Endodermal cell (in vitro differentiated cells): ENCODE measurements at places on chromosomes 12 and 14. TPM values are rescaled to one million over a fixed set of nuclear protein-coding genes. Genes with fewer than 3 reads are reported as not detected.
A peak's percentile ranks its signal among the peaks of the same experiment; 100 is the strongest.

DNA sequence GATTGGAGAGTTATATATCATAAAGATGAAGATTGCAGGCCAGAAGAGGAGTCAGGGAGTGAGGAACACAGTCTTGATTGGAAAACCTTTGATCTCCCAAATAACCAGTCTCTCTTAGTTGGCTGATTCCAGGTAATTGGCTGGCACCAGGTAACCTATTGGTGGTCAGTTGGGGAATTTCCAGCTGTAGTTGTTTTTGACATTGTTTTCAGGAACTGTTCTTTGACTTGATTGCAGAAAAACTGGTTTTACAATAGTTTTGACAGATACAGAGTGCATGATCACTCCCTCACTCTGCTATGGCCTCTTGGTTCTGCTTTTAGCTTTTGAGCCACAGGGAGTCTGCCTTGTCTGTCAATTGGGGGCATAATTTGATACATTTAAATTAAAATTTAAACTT, 71.6 kb downstream of the ZNF641 start:
- no peak for DNase-seq

- DNase-seq = no peak
These were observed 439.0 kb downstream of the NRXN3 start for GRCh38 chr14:78608998-78609787.

DNA sequence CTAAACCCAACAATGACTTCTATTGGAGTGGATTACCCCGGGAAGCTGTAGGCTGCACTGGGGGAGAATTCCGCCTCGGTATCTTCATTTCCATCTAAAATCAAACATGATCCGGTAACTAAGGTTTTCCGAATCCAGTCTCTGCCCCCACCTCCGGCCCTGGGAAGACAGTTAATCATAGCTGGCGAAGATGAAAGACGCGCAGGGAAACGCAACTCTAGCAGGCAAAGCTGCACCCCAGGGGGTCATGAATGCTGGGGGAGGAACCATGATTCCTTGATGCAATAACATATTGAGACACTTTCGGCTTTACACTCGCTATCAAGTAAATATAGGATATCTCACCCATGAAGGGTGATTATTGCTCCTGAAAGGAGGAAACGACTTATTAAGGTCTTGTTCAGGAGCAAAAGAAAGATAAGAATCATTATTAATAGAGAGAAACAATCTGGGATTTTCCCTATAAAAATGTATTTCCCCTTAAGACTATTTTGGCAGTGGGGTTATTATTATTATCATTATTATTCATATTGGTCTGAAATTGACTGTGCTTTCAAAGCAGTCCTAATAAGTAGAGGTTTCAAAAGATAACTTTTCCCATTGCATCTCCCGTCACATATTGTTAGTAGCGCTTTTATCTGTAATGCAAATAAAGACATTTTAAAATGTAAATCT, 614.9 kb downstream of the VRK1 start:
- peak; percentile 76 for DNase-seq

- DNase-seq = peak; percentile 90
These were observed 70.2 kb upstream of the GPHB5 start for GRCh38 chr14:63388766-63389431.

DNA sequence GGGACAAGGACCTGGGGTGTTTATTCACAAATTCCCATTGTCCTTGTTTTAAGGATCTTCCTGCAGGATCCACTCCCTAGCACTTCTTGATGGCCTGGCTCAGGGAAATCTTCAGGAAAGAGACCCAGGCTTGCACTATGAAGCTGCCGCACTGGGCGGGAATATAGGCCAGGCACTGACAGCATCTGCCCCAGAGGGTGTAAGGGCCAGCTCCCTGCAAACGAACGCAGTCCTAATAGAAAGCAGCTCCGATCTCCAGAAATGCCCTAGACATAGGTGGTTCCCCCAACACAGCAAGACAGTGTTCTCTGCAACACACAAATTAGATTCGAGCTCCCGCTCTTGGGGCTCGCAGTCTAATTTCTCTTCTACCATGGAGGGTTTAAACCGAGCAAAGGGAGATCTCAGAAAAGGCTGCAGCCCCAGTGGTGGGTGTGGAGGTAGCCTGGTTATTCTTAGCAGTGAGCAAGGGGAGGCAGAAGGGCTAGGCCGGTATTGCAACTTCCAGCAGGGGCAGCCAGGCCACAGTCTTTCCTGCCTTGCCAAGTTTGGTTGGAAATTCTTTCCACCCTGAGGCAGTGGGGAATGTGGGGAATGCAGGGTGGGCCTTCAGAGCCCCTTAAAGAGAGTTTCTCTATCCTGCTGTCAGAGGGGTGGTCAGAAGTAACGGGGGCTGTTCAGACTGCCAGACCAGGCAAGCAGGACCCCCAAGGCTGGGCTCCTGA, 16.1 kb upstream of the WSCD2 start:
- DNase-seq = peak; percentile 92

DNA sequence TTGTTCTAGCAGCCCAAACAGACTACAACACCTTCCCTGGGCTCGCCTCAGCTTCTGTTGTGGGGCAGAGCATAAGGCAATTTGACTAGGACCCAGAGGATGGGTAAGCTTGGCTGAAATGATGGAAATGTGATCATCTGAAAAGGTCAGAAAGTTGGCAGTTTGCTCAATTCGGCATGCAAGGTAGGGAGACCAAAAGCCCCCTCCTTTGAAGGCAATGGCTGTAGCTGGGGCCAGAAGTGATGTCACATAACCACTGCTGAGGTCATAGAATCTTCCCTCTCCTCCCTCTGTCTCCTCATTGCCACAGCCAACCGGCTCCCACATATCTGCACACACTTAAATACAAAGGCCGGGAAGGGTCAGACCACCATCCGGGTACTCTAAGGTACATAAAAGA, at the start of gene TPPP2:
TPPP2 (plus strand) TSS at position 301 of the 400 bp plus-strand sequence. CDS start 365 bp downstream, outside the sequence.
- DNase-seq = no peak

The OTUB2 gene
- 4.2 and 6.3 TPM in 2 replicates for total RNA-seq

GRCh38 chr12:70317781-70318180, 48.3 kb upstream of the KCNMB4 start:
- DNase-seq = no peak

The ACOT4 gene
- 1.8 and 2.0 TPM in 2 replicates for total RNA-seq
